ENCODE measurements at places on chromosomes 4 and X. TPM values are rescaled to one million over a fixed set of nuclear protein-coding genes. Genes with fewer than 3 reads are reported as not detected.

Gene CXCL3
- total RNA-seq: 1.5 TPM

Gene RAB33A
- total RNA-seq: 0.18 TPM

Gene CENPI
- total RNA-seq: 20.8 TPM

Gene XIAP
- total RNA-seq: 38.3 TPM

Gene SULT1B1
- not detected for total RNA-seq

Gene CT83
- 0.83 TPM for total RNA-seq

Gene WDR17
- 9.9 TPM for total RNA-seq

Gene CT47B1
- total RNA-seq: not detected

Gene ALB
- not detected for total RNA-seq

Gene KLHL4
- total RNA-seq: 0.19 TPM

Gene GABRB1
- total RNA-seq: not detected

Gene RAI2
- total RNA-seq: not detected

Gene RADX
- 7.4 TPM for total RNA-seq

Gene KLB
- not detected for total RNA-seq

Gene HHIP
- total RNA-seq: 0.05 TPM

Gene NAP1L5
- 10.8 TPM for total RNA-seq

Gene VCX3B
- total RNA-seq: not detected

Gene BST1
- total RNA-seq: not detected

Gene HSD17B13
- not detected for total RNA-seq

Gene GPM6B
- total RNA-seq: 231 TPM

Gene DUX4
- total RNA-seq: not detected

Gene PDCL2
- not detected for total RNA-seq

Gene MSMO1
- 75.8 TPM for total RNA-seq

Measured in SK-MEL-5 (cell line).